Fibroblast of skin of right biceps (primary cell): ENCODE measurements at places on chromosomes 11 and 22.
A peak's percentile ranks its signal among the peaks of the same experiment; 100 is the strongest.

DNA sequence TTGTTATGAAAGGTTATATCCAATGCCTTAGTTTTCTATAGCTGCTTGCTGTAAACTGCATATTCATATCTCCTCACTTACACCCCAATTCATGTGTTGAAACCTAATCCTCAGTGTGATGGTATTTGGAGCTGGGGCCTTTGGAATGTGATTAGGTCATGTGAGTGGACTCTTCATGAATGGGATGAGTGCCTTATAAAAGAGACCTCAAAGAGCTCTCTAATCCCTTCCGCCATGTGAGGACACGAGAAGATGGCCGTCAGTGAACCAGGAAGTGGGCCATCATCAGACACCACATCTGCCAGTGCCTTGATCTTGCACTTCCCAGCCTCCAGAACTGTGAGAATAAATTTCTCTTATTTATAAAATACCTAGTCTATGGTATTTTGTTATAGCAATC lies 79.3 kb downstream of the CYP2R1 start:
- no peak for DNase-seq

DNA sequence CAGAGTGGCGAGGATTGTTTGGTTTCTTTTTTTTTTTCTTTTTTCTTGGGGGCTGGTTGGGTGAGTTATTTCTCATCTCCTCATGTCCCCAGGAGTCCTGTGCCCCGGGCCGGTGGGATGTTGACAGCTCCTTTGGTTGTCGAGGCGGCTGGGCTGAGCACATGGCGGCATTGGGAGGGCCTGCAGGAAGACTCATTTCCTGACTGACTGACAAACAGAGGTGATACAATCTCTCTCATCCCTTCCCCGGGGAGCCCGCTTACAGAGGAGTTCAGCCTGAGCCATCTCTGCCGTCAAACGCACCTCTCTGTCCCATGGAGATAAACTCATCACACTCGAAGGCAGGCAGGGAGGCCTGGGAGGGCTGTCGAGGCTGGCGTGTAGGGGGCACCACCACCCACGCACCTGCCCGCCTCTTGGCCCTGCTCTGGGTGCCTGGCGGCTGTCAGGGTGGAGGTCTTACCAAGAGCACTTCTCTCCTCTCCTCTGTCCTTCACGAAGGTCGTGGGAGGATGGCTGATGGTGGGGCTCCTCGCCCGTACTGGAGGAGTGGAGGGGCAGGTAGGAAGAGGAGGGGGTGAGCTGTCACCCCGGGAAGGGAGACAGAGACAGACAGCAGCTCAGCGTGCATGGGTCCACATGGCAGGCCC lies 60.0 kb upstream of the NECTIN1 start:
- DNase-seq: no peak

- DNase-seq: no peak
Observed at GRCh38 chr11:79220171-79220570, 220.7 kb downstream of the TENM4 start.

DNA sequence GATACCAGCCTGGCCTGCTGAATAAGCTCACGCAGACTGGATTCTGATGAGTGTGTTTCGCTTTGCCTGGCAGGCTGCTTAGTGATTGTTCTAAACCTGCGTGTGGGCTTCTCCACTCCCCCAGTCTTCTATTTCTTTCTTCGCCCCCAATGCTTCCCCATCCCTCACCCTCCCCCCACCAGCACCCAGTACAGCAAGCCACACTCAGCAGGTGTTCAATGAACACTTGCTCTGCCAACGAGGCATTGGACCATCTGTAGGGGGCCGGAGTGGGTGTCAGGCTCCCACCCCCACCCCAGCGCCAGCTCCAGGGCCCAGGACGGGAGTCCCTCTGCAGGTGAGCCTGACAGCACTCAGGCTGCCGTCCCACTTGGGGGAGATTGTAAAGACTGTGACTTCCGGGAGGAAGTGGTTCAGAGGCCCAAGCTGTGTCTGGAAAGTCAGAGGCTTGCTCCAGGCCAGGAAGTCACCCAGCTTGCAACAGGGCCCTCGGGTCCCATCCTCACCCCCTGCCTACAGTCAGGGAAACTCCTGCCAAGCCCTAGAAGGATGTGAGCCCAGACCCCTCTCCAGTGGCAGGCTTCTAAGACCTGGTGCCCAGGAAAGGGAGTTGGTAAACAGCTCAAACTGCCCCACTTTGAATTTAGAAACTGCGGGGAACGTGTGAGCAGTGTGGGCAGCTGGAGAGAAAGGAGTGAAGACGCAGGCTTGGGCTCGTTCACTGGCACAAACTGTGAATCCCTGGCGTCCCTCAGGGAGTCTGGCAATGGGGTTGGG lies 66.3 kb upstream of the PRDM11 start:
- no peak for DNase-seq

- no peak for DNase-seq
Observed at GRCh38 chr11:44912270-44912987, 38.3 kb downstream of the TP53I11 start.

DNA sequence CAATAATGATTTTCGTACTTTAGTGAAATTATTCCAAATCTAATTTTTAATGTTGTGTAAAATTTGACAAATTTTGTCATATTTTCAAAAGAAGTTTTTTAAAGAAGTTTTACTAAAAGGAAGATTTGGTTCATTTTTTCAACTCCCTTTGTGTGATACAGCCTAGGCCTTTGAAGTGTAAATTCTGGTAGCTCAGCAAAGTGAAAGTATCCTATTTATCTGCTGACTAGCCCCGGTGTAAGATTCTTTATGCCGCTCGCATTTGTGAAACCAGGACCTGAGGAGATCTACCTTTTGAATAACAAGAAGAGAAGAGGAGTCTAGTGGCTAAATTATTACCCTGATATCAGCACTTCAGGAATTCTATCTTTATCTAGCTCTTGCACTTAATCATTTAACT lies 177.4 kb downstream of the JRKL start:
- DNase-seq: no peak

DNA sequence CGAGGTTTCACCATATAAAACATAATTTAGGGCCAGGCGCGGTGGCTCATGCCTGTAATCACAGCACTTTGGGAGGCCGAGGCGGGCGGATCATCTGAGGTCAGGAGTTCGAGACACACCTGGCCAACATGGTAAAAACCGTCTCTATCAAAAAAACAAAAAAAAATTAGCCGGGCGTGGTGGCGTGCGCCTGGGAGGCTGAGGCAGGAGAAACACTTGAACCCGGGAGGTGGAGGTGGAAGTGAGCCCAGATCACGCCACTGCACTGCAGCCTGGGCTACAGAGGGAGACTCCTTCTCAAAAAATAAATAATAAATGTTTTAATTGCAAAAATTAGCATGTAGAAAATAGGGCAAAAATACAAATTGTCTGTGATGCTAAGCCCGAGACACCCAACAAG lies 993 bp upstream of the SFI1 start:
- DNase-seq: no peak

DNA sequence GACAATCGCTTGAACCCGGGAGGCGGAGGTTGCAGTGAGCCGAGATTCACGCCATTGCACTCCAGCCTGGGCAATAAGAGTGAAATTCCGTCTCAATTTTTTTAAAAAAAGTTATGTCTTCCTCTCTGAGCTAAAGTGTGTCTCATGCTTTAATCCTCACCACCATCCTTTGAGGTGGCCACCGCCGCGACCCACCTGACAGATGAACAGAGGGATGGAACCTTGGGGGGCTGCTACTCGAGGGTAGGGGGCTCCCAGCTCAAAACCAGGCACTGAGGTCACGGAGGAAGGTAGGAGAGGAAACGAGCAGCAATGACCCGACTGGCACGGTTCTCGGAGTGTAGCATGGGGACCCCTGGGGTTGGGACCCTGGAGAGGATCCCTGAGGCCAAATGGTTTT lies 10.7 kb upstream of the POLDIP3 start:
- DNase-seq: no peak

DNA sequence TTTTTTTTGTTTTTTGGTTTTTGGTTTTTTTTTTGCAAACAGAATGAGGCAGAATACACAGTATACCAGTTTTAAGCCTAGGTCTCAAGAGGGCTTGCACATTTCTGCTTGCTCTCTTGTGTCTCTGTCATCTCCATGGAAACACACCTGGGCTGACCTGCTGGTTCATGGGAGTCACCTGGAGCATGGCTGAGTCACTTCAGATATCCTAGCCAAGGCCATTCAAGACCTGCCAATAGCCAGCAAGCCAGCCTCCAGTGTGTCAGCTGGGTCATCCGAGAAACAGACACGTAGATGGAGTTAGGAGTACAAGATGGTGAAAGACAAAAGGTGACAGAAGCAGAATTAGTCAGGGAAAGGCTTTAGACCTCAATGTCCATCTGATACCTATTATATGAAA lies 124.2 kb upstream of the SEZ6L start:
- DNase-seq: no peak

GRCh38 chr11:30565027-30565426 lies 21.1 kb downstream of the MPPED2 start:
- no peak for DNase-seq

- peak; percentile 52 for DNase-seq
Observed at GRCh38 chr22:35868938-35869337, 151.3 kb downstream of the APOL5 start.

DNA sequence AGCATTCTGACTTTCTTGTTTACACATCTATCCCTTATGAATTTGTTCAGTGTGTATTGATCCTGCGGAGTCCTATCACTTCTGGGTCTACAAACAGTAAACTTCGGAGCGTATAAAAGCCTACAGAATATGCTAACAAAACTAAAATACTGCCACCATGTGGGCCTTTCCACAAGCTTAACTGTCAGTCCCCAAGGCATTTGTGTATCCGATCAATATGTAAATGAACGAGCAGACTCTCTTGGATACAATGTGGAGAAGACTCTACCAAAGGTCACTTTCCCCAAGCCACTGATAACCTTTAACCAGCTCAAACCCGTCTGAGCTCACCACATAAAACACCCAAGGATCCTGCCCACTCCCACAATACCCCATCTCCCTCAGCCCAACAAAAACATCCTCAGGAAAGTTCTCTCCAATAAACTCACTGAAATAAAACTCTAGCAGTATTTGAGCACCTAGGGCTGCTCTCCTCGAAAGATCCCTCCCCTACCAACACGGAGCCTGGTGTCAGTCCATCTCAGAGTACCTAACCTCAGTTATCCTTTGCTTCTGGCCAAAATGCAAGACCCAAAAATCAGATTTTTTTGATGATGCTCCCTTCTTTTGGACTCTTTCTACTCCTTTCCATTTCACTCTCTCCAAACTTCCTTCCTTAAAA lies 17.8 kb downstream of the ADA2 start:
- no peak for DNase-seq

DNA sequence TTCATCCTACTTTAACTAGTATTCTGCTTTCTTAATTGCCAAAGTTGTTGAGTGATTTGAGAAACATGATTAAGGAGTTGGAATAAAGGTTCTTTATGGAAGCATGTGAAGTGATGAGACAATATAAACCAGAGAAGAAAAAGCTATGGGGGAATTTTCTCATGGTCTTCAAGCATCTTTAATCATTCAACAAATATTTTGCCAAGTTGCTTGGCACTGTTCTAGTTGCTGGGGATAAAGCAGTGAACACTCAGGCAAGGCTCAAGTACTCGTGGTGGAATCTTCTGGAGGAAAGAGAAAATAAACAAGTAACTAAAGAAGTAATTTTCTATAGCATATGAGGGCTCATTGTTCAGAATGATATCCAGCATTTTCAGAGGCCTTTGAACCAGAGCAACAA lies 9.2 kb upstream of the PIWIL4 start:
- peak; percentile 61 for DNase-seq

GRCh38 chr11:72624496-72625201 lies 49.6 kb downstream of the PDE2A start:
- no peak for DNase-seq

DNA sequence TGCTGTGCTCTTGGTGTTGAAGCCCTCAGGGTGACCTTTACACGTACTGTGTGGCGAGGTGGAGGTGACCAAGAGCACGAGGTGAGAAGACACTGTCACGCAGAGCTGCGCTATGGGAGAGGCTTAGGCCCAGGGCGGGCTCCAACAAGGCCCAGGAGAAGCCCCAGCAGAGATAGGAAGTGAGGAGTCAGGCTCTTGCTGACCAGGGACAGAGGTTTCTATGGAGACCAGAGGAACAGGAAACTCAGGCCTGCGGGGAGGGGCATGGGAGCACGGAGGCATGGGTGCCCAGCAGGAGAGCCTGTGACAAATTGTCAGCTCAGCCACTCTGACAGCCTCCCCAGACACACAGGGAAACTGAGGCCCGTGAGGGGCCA lies 15.8 kb downstream of the DGKZ start:
- DNase-seq: peak; percentile 33

- no peak for DNase-seq
Observed at GRCh38 chr22:22022255-22022840, 39.8 kb upstream of the TOP3B start.

GRCh38 chr22:44298406-44299091 lies 14.2 kb downstream of the SHISAL1 start:
- no peak for DNase-seq

DNA sequence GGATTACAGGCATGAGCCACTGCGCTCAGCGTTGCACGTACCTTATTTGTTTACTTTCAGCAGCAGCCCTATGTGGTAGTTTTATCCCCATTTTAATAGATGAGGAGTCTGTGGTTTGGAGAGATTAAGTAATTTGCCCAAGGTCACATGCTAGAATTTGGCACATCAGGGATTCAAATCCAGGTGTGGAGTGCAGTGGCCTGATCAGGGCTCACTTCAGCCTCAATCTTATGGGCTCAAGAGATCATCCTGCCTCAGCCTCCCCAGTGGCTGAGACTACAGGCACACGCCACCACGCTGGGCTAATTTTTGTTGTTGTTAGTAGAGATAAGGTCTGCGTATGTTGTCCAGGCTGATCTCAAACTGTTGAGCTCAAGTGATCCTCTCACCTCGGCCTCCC lies 18.5 kb upstream of the SPTBN2 start:
- no peak for DNase-seq

DNA sequence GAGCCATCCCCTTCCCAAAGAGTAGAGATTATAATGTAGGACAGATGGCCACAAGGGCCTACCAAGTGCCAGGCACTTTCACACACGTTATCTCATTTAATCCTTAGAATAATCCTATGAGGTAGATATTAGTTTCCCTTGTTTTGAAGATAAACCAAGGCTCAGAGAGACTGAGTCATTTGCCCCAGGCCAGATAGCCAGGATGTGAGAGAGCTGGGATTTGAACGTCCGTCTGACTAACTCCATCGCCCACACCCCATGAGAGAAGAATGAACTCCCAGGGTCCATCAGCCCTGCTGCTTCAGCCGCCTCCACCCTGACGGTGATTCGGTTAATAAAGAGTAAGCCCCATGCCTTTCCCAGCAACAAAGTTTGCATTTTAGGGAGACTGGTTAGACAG lies 10.7 kb downstream of the PRG3 start:
- no peak for DNase-seq

GRCh38 chr11:116166573-116167465 lies 606.0 kb downstream of the BUD13 start:
- DNase-seq: peak; percentile 65

DNA sequence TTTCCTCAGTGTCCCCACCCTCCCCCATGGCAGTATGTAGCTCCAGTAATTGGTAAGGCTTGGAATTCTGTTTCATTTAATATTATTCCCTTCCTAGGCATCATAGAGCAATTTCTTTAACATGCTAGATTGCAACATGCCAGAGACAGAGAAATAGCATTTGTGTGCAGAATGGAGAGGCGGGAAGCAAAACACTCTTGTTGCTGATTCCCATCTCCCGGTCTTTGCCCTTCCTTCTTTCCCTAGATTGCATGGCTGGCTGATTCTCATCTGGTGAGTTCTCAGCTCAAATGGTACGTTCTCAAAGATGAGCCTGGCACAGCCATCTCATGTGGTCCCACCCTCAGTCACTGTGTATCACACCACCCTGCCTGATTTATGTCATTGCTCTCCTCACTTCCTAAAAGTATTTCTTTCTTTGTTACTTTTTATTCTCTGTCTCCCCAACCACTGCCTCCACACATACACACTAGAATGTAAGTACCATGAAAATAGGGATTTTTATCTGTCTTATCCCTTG lies 66.9 kb downstream of the ARFGAP2 start:
- no peak for DNase-seq

GRCh38 chr11:6438979-6439571 lies 1.7 kb downstream of the HPX start:
- peak; percentile 46 for DNase-seq
